ENCODE measurements at places on chromosomes 6 and 20.

DNA sequence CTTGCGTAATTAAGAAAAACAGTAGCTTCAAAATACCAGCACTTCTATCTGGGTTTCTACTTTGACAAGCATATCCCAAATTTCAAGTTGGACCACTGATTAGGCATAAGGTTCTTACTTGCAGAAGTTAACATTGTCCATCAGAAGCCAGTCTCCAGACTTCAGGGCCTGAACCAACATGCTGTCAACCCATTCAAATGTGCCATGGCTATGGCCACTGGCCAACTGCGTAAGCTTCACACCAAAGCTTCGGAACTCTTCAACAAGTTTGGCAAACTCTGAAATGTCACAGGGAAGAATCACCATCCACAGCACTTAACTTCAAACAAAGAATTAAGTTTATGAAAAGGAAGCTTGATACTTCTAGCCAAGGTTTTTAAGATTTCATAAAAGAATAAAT, 78.0 kb upstream of the LYRM2 start:
- DNase-seq: no peak

GRCh38 chr6:149132336-149132735, 185.2 kb upstream of the TAB2 start:
- DNase-seq: no peak

DNA sequence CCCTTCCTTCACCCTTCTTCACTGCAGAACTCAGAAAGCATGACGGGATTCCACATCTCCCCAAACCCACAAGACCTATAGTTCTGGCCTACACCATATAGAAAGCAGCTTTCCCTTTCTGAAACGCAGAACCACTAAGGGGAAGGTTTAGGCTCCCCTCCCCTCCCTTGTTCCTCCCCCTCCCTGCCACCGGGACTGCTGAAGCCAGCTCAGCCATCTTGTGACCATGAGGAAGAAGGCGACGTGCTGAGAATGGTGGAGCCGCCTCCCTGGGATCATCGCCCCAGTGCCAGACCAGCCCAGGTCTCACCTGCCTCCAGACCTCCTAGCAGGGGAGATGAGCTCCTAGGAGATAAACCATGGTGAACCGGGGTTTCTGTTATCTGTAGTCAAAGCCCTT, 19.6 kb downstream of the SERPINB6 start:
- no peak for DNase-seq

- DNase-seq: no peak
Observed at GRCh38 chr6:29728875-29729270, 5.6 kb downstream of the HLA-F start.

- no peak for DNase-seq
Observed at GRCh38 chr6:14094721-14095120, 22.9 kb upstream of the CD83 start.

- DNase-seq: no peak
Observed at GRCh38 chr6:2918936-2919335, 15.8 kb upstream of the SERPINB9 start.

DNA sequence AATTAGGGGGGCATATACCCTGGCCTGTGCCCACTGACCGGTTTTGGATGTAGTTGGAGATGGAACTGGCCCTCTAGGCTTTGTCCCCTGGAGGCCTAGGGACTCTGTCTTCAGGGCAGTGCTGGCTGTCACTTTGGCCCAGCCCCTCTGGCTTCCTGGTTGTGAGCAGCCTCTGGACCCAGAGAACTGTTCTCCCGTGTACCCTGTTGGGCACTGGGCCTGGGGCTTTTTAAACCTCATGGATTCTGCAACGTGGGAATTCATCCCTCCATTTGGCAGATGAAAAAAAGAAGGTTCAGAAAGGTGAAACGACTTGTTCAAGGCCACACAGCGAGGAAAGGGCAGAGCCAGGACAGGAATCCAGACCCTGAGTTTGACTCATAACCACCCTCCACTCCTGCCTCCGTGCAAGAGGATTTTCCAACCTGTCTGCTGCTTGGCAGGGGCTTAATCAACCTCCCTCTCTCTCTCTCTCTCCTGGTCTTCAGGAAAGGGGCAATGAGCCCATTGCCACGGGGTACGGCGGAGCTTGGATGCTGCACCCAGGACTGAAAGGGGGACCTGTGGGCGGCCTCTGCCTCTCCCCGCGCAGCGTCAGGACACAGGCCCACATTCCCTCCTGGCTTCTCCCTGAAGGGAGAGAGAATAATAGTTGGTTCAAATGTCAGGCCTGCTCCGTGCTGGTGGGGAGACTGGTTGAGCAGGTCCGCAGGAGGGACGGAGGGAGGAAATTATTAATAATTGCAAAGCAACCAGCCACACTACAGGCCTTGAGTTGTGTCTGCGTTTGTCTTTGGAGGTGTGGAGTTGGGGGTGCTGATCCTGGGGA, 56.0 kb downstream of the CEBPB start:
- DNase-seq: no peak

GRCh38 chr20:46850416-46850815, 44.2 kb upstream of the EYA2 start:
- no peak for DNase-seq

DNA sequence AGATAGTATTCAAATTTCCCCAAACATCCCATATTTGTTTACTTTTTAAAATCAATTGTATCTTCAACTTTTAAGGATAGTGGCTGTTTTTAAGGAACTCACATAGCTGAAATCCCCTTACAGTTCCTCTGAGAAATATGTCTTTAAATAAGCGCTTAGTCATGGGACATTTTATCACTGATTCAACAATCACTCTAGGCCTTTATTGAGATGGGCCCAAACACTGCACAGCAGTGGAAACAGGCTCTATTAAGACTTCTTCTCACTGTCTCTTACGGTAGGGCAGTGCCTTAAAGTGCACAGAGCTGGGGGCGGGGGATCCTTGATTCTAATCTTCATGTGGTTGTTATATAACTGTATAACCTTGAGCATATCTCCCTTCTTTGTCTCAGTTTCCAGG, 59.8 kb upstream of the RREB1 start:
- DNase-seq: no peak

GRCh38 chr6:106557837-106558236, 71.5 kb downstream of the RTN4IP1 start:
- DNase-seq: no peak

DNA sequence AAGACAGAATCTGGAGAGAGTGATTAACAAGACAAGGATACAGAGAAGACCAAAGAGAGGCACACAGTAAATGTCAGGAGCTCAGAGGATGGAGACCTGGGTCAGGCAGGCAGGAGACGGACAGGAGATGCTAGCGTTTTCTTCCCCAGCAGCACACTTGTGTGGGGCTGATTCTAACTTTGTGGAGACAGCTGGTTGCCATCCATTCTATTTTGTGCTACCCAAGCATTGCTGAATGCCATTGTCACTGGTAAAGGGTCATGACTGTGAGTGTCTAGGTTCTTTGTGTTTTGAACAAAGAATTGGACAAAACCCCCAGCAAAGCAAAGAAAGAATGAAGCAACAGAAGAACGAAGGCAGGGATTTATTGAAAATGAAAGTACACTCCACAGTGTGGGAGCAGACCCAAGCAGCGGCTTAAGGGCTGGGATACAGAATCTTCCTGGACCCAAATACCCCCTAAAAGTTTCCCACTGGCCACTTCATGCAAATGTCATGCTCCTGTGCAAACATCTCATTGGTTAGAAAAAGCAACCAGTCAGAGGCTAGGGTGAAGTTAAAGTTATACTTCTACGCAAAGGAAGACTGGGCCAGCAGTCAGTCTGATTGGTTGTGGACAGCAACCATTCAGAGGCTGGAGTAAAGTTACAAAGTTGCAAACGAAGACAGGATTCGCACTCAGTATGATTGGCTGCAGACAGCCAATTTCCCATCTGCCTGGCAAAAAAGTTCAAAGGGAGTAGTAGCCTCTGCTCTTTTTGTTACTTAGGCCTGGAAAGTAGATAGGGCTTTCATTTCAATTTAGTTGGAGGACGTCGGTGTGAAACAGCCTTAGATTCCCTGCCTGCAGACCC, 17.5 kb downstream of the PTK7 start:
- DNase-seq: no peak

GRCh38 chr6:164294047-164294784, 879.7 kb downstream of the QKI start:
- no peak for DNase-seq

DNA sequence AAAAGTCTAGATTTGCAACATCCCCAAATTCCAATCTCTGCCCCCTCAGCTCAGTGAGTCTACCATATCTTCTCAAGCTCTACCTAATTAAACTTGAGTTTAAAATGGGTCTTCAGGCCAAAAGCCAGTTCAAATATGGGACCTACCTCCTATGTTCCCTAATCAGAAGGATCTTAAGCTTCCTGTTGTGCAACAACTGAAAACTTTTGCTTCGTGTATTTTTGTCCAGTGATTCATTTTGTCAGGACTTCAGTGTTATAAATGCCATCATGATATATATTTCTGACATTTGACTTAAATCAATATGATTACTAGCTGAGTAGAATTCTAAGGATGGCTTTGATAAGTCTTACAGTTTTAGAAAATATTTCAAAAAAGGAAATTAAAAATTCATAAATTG, 622.6 kb upstream of the PTCHD4 start:
- no peak for DNase-seq

DNA sequence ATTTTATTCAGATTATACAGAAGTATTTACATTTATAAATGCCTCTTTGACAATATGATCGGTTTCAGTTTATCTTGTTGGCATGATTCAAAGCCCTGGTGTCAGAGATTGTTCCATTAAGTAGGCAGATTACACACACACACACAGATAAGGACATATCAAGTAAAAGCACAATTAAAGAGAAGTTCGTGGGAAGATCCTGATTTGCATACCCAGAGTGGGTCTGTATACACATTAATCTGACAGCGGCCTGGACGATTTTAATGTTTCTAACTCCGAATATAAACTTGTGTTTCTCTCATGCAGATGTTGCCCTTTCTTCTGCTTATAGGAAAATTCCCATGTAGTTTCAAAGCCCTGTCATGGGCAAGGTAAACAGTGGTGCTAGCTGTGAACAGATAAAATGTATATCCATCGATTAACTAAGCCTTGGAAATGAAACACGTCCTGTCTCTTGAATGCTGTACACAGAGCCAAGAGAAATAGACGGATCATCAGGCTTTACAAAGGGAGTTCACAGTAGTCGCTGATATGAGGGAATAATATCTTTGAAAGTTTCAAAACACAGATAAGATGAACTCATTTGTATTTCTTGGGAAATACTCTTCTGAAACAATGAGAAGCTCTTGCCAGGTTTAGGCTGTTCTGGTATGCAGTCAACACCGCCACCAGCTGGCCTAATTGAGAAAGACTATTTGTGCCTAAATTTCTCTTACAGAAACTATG, 108.2 kb upstream of the GMDS start:
- no peak for DNase-seq

DNA sequence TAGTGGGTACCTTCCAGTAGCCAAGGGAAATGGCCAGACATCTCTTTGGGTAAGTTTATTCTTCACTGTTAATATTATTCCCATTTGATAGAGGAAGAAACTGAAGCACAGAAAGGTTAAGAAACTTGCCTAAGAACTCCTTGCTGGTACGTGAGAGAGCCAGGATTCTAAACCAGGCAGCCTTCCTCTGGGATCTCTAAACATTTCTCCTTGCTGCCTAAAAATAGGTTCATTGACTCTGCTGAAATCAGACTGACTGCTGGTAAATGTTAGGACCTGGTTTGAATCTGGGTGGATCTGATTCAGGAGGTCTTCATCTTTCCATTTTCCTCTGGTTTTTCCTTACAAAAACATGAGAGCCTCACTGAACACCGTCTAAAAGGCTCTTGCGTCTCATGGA, 186.9 kb downstream of the AIG1 start:
- DNase-seq: no peak

DNA sequence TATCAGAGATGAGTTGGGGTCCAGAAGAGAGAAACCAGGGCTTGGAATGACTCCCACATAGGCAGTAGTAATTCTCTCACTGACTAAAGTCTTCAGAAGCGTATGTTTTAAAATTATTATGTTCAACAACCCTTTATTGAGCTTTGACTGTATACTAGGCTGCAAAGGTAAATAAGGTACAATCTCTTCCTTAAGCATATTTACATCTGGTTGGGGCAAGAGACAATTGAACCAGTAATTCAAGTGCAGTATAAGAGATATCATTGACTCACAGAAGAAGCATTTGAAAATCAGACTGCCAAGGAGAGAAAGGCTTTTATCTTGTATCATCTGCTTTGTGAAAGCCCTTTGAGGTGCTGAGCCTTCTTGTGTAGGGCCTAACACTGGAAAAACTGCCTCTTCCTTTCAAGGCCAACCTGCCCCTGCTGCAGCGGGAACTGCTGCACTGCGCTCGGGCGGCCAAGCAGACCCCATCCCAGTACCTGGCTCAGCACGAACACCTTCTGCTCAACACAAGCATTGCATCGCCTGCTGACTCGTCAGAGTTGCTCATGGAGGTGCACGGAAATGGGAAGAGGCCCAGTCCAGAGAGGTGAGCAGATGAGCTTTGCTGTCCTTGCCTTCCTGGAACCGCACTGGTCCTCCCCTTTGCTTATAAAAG, 39.3 kb upstream of the C20orf144 start:
- DNase-seq: no peak

DNA sequence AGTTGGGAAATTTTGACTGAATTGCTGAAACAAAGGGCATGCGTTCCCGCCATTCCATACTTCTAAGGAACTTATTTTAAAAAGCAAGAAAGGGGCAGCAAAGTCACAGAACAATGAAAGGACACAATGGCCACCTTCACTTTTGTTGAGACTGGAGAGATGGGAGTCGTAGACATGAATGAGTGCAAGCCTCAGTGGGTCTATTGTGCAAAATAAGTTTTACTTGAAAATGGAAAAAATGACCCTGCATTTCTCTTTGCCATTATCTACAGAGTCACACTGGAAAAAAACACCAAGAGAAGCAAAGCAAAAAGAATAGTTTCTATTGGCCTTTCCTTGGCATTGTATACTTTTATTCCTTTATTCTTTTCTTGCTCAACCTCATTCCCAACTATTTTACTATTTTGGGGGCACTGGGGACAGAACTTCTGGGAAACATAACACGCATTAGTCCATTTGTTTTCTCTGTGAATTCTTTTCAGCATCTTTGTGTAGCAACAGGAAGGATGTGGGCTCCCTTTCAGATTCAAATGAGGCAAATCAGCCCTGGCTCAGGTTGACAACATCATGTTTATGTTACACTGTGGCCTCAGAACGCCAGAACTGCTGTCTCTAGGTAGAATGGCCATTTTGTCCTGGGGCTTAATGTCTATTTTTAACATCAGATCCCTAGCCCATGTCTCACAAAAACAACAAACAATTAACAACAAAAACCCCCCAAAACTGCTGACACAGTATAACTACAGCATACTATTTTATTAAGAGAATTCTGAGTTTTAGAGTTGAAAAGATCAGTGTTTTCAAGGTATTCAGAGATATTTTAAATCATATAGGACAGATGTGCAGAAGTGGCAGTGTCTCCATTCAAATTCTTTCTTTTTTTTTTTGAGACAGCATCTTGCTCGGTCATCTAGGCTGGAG, 122.2 kb downstream of the FYN start:
- DNase-seq: no peak
